CMK (cell line): ENCODE measurements at places on chromosomes 4 and X.

DNA sequence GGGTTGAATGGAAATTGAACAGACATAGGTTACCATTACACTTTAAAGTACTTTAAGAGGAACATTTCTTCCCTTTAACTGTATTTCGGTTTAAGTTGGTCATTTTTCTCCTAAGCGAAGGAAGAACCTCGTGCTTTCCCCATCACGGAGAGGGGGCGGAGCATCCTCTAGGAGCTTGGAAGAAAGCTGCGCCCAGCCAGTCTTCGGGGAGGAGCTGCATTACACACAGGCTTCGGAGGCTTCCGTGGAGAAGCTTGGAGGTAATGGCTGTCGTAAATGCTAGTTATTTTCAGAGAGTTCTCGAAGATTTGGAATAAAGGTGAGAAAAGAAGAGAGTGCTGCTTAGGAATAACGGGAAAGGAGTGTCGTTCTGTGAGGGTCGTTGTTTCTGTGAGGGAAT lies at the start of gene PWWP3B:
Gene PWWP3B (plus strand): TSS at position 199 of the 400 bp plus-strand sequence. CDS start 37,128 bp downstream, outside the sequence.
- no peak for DNase-seq

- DNase-seq = no peak
These were observed 141.7 kb downstream of the HHIP start for GRCh38 chr4:144787365-144788258.

DNA sequence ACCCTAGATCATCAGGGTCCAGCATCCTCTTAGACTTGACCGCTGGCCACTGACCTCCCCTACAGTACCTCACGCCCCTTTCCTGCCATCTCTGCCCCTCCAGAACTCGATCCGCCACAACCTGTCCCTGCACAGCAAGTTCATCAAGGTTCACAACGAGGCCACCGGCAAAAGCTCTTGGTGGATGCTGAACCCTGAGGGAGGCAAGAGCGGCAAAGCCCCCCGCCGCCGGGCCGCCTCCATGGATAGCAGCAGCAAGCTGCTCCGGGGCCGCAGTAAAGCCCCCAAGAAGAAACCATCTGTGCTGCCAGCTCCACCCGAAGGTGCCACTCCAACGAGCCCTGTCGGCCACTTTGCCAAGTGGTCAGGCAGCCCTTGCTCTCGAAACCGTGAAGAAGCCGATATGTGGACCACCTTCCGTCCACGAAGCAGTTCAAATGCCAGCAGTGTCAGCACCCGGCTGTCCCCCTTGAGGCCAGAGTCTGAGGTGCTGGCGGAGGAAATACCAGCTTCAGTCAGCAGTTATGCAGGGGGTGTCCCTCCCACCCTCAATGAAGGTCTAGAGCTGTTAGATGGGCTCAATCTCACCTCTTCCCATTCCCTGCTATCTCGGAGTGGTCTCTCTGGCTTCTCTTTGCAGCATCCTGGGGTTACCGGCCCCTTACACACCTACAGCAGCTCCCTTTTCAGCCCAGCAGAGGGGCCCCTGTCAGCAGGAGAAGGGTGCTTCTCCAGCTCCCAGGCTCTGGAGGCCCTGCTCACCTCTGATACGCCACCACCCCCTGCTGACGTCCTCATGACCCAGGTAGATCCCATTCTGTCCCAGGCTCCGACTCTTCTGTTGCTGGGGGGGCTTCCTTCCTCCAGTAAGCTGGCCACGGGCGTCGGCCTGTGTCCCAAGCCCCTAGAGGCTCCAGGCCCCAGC lies 5.2 kb downstream of the FOXO4 start:
- DNase-seq = no peak

- DNase-seq = no peak
These were observed 6.2 kb downstream of the HNRNPD start for GRCh38 chr4:82367438-82368097.

GRCh38 chr4:76622126-76622525 lies 187.1 kb downstream of the SHROOM3 start:
- DNase-seq = no peak

DNA sequence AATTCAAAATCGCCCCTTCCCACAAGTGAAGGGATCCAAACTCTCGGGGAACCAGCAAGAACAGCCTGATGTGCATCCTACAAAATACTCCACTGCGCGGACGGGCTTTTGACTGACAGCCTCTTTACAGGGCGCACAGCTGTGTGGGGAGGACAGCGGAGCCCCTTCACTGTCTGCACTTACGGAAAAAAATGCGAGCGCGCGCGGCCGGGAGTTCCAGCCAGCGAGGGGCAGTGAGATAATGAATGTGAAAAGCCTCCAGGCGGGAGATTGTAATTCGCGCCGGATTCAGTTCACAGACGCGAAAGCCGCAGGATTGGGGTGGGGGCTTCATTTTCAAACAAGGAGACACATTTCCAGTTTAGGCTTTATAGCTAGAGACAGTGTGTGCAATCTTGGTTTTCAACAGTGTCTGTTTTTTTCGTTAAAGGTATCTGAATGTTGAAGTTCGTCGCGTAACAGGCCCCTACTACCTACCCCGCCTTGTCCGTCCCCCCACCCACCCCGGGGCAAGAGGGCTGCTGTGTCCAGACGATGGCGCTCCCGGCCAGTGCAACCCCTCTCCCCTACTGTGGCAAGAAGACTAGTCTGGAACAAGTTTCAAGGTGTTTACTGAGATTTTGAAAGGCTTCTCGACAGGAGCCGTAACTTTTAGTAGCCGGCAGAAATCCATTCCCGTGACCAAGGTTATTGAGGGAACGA lies 1.7 kb upstream of the GPR50 start:
- no peak for DNase-seq

GRCh38 chr4:176198316-176198903 lies 3.0 kb upstream of the SPATA4 start:
- DNase-seq = no peak

GRCh38 chr4:30719454-30720020 lies 632 bp upstream of the PCDH7 start:
- no peak for DNase-seq

DNA sequence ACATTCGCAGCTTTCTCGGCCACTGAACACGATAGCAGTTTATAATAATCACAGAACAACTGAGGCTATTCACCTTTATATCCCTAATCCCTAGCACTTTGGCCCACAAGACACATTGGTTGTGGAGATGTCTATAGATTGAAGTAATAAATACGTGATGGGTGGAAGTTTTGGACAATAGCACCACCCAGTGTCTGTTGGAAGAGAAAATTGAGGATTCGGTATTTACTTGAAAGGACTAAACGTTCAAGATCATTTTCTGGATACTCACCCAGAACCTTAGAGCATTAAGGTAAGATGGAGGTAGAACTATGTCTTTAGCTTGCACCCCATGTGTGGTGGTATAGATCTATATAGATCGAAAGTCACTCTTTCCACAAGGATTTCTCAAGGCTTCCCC lies 787 bp upstream of the TMSB15A start:
- DNase-seq = no peak

GRCh38 chr4:24774452-24774851 lies 20.9 kb upstream of the SOD3 start:
- DNase-seq = no peak

GRCh38 chr4:183540410-183541009 lies 35.7 kb downstream of the ING2 start:
- DNase-seq = no peak

DNA sequence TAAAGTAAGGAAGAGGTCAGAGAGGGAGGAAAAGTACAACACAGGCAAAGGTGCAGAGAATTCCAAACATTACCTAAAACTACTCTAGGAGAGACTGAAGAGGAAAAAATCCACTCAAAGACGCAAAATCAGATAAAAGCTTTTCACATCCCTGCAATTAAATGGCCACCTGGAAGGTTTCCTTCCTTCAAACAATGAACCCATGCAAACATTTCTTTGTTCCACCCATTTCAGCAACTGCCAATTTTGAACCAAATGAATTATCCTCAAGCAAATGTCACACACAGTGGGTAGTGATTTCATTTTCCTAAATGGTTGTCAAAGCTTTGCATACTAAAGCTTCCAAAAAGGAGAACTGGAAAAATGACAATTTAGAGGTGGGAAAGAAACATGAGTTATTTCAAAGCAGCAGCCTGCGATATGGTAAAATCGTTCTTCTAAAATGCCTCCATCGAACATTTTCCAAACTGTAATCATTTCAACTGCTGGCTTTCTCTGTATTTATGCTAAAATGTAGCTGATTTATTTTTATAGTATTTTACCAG lies 45.0 kb downstream of the APBB2 start:
- DNase-seq = no peak

DNA sequence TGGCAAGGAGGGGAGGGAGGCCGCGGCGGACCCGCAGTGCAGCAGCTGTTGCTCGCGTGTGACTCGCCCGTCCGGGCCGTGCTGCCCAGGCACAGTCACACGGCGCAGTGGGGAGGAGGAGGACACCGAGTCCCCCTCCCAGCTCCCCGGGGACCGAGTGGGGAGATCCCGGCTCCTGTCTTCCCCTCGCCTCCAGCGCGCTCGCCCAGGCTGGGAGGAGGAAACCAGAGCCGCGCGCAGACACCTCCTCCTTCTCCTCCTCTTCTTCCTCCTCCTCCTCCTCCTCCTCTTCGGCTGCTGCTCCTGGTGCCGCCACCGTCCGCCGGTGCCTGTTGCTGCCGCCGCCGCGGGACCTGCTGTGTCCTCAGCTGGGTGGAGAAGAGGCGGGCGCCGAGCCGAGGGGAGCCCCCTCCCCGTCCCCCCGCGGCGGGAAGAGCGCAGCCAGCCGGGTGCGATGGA lies at the start of gene TBC1D1:
Gene TBC1D1 (plus strand): TSS at position 284 of the 459 bp plus-strand sequence. CDS start 11,012 bp downstream, outside the sequence.
- no peak for DNase-seq

GRCh38 chrX:73963682-73964081 lies 340.3 kb upstream of the ZCCHC13 start:
- no peak for DNase-seq

DNA sequence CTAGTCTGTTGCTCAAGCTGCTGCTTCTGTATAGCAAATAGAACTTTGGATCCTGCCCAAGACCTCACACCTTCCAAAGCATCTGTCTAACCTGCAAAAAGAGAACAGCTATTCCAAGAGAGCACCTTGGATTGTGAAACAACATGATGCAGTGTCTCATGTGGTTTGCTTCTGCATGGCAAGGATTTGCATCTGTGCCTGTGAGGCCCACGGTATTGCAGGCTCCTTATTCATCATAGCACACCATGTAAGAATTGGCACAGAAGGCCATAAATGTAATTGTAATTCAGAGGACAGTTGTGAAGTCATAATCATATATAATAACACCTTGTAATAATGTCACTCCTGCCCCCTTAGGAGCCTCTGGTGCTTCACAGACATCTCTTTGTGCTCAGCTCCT lies 147.1 kb downstream of the ZNF674 start:
- no peak for DNase-seq

DNA sequence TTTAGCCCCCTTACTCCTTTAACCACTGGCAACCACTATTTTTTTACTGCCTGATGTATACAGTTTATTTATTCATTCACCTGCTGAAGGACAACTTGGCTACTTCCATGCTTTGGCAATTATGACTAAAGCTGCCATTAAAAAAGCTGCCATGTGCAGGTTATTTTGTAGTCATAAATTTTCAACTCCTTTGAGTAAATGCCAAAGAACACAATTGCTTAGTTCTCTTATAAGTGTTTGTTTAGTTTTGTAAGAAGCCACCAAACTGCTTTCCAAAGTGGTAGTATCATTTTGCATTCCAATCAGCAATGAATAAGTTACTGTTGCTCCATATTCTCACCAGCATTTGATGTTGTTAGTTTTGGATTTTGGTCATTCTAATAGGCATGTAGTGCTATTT lies 1831.8 kb downstream of the PCDH7 start:
- no peak for DNase-seq

- DNase-seq = peak; percentile 29
These were observed 76.0 kb downstream of the NAT8L start for GRCh38 chr4:2135083-2135482.
